T-helper 1 cell treated with Interleukin-12 subunit alpha and Interleukin-12 subunit beta and Interleukin-4 antibody, amounts not matched to agents 30 ng/mL and 1 ng/mL, for 36 hours (primary cell): ENCODE measurements at places on chromosomes 3 and 15. TPM values are rescaled to one million over a fixed set of nuclear protein-coding genes. Genes with fewer than 3 reads are reported as not detected.

DNAH1 gene
- total RNA-seq = 27.1 and 30.1 TPM in 2 replicates

CMSS1 gene
- total RNA-seq = 42.9 and 45.7 TPM in 2 replicates

GOLGA8O gene
- 7.6 and 9.4 TPM in 2 replicates for total RNA-seq

FOXB1 gene
- total RNA-seq = 1.4 and 1.6 TPM in 2 replicates

PRSS50 gene
- total RNA-seq = not detected in 2 replicates

ST3GAL6 gene
- 0.29 TPM in 1 of 2 replicates, not detected in the other for total RNA-seq

LMAN1L gene
- total RNA-seq = 3.7 and 3.8 TPM in 2 replicates

GABRG3 gene
- not detected in 2 replicates for total RNA-seq

LRTM1 gene
- total RNA-seq = not detected in 2 replicates

TNNC1 gene
- 0.74 and 1.3 TPM in 2 replicates for total RNA-seq

STRIT1 gene
- total RNA-seq = not detected in 2 replicates

ISLR2 gene
- not detected in 2 replicates for total RNA-seq

LTF gene
- not detected in 2 replicates for total RNA-seq

TMEM212 gene
- total RNA-seq = not detected in 2 replicates

IL5RA gene
- total RNA-seq = not detected in 2 replicates
